ENCODE measurements at places on chromosomes 6 and 20.

DNA sequence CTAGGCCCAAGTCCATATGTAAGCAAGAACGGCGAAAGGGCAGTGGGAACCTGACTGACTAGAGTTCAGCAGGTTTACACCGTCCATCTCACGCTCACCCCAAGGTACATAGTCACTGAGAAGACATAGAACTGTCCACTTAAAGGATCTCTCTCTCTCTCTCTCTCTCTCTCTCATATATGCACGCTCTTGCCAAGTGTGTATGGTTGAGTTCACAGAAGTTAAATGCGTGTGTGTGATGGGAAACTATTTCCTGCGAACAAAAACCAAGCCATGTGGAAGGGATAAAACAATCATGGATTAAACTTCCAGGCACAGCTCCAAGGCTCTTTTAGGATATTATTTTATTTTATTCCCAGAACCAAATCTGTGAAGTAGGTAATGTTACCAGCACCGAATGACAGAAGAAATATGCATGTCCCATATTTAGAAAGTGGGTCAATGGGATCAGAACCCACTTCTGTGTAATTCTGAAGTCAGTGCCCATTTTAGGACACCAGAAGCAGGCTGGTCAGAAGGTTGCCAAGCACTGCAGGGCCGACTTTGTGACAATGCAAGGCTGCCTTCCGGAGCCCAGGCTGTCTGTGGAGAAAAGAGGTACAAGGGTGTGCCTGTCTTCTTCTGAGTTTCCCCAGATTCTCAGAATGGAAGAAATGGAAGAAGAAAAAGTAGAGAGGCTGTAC is 49.2 kb upstream of the MAP7 start:
- DNase-seq = peak; percentile 71

GRCh38 chr20:433300-433975 is 25.3 kb downstream of the RBCK1 start:
- DNase-seq = no peak

DNA sequence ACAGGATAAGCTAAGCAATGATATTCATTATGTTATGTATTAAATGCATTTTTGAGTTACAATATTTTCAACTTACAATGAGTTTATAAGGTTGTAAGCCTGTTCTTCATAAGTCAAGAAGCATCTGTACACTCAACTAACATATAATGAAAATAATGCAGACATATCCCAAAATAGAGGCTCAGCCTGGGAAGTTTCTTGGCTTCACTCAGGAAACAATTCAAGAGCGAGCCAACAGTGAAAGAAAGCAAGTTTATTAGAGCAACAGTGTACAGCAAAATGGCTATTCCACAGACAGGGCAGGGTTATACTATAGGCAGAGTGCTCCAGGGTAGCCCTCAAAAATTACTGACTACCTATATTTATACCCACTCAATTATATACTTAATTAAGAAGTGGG is 1581.8 kb downstream of the HACE1 start:
- DNase-seq = no peak

- DNase-seq = peak; percentile 20
These were observed 38.2 kb downstream of the NOL7 start for GRCh38 chr6:13653296-13653695.

- no peak for DNase-seq
These were observed 26.0 kb downstream of the PTPRK start for GRCh38 chr6:128494440-128494839.

DNA sequence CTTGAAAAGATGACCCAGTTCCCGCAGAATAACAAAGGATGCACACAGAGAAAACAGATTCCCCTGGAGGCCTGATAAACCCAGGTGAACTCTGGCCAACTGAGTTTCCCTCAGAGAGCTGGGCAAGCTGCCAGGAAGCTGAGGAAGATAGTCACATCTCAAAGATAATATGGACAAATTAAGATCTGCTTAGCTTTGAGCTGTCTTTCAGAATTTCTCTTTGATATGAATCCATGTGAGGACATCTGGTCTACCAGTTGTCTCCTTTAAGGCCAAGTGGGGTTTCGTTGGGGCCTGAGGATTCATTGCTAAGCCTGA is 59.5 kb downstream of the ID4 start:
- no peak for DNase-seq

- DNase-seq = no peak
These were observed at the start of gene ZNF831 for GRCh38 chr20:59163631-59164530. Gene ZNF831 (plus strand): TSS chr20:59163821. CDS start chr20:59191020, 27,199 bp downstream.

DNA sequence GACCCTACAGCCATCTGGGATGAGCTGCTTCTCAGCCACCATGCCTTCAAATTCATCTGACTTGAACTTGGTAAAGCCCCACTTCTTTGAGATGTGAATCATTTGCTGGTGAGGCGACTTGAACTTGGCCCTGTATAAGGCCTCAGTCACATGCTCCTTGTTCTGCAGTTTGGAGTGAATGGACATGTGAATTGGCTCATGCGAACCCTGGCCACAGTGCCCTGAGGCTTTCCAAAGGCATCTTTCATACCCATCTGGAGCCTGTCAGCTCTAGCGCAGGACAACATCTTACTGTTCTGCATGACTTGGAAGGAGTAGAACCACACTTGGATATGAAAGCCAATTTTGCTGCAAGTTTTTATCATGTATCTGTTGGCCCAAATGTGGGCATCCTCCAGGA is 244.0 kb upstream of the FAM83B start:
- no peak for DNase-seq

All from fibroblast of skin of right biceps (primary cell).